ENCODE measurements at places on chromosomes 4 and X.

GRCh38 chrX:150869450-150869849 lies 29.0 kb downstream of the CD99L2 start:
- DNase-seq = no peak

DNA sequence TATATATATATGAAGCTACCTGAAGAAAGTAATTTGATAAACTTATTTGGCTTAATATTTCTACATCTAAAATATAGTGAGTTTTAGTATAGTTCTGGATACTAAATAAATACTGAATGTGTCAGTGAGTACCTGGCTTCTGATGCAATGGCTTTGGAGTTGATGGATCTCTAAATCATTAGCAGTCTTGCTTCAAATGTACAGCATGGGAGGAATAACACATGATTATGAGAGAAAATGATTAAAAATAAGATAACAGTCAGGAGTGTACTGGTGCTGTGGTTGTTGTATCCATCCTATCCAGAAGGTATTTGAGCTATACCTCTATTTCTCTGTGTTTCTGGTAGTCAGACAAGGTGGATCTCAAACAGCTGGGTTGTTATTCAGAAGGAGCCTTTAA lies 641.3 kb downstream of the TRAM1L1 start:
- DNase-seq = no peak

GRCh38 chr4:33709247-33709646 lies 2535.1 kb downstream of the ARAP2 start:
- peak; percentile 13 for DNase-seq

GRCh38 chr4:82362565-82362964 lies 11.2 kb downstream of the HNRNPD start:
- DNase-seq = no peak

GRCh38 chr4:183471946-183472708 lies 27.7 kb downstream of the CDKN2AIP start:
- peak; percentile 57 for DNase-seq

- DNase-seq = no peak
These were observed 4.9 kb downstream of the ZNF275 start for GRCh38 chrX:153338836-153339235.

GRCh38 chrX:32041181-32041580 lies 969.3 kb upstream of the FTHL17 start:
- no peak for DNase-seq

- no peak for DNase-seq
These were observed 25.2 kb upstream of the SLC25A6 start for GRCh38 chrX:1416965-1417760.

DNA sequence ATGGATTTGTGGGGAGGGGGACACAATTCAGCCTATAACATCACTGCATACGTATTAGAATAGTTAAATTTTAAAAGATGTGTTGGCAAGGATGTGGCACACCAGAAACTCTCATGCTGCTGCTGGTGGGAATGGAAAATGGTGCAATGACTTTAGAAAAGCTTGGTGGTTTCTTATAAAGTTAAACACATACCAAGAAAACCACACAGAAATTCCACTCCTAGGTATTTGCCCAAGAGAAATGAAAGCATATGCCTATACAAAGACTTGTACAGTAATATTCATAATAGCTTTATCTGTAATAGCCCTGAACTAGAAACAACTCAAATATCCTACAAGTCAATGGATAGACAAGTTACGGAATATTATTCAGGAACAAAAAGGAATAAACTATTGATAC lies 71.3 kb upstream of the PDHA1 start:
- DNase-seq = no peak

DNA sequence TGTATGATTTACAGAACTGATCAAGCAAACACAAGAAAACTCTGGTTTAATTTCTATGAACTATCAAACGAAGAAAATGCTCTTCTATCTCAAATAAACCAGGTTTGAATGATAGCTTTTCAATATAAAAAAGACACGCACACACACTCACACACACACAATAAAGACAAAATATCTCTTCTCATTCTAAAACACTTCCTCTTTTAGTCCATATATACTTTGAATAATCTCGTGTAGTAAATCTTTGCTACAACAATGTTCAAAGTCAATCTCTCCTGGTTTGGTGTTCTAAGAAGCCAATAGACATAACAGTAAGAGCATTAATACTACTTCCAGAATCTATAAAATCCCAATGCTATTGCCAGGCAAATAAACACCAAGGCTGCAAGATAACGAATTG lies 13.3 kb downstream of the CXCL2 start:
- no peak for DNase-seq

DNA sequence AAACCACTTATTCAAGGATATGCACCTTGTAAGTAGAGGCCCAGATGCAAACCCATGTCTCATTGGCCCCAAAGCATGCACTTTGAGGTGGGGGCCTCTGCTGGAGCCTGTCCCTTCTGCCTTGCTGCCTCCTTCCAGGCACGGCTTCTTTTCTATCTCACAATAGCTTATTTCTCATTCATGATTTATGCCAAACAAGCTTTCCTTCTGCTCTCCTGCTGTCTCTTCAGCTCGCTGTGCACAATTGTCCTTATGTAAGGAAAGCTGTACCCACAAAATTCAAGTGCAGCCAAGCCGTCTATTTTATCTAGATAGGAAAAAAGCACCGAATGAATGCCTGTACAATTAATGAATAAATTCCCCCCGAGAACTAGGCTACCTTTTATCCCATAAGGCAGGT lies 124.8 kb upstream of the PACRGL start:
- DNase-seq = no peak

DNA sequence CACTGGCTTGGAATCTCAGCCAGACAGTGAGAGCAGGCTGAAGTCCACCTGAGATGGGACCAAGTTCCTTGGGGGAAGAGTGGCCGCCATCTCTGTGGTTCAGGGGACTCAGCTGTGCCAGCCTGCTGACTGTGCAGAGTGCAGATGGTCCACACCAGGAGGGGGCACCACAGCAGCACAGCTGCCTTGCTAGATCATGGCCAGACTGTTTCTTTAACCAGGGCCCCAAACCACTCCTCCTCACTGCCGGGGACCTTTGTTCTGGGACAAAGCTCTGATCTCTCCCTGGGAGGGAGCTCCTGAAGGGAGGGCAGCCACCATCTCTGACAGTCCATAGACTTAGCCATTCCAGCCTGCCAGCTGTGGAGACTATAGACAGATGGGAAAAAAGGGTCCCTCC lies 2189.6 kb downstream of the PCDH7 start:
- DNase-seq = no peak

DNA sequence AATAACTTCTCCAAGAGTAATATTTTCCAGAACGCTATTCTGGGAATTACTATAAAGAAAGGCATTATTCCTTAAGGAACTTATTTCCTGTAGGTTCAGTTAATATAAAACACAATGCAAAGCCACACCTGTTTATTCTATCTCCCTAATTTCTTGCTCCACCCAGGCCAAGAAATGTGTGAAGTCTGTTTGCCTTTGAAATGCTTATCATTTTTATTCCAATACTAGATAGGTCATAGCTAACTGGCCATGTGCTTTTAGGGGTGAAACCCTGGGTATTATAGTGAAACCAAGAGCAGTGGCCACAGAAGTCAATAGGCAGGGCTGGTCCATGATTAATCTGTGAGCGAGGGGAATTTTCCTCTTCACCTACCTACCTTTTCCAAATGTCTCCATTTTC lies 14.8 kb downstream of the CXCL3 start:
- no peak for DNase-seq

DNA sequence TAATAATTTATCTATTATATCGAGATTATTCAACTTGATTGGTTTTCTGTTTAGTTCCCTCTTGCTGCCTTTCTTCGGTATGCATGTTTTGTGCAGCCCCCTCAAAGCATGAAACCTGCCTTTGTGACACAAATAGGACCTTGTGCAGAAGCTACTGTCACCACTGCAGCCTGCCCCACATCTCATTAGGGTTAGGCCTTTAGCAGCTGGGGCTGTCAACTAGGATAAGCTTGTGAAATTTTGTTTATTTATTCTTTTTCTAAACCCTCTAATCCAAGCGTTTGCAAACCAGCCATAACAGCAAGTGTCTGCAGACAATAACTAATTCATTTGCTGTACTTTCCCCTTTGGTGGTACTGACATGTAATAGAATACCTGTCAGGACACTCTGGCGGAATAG lies 258.9 kb downstream of the RCHY1 start:
- DNase-seq = no peak

- no peak for DNase-seq
These were observed 79.7 kb upstream of the LSM6 start for GRCh38 chr4:146095860-146096259.

GRCh38 chr4:145154573-145154972 lies 25.8 kb downstream of the OTUD4 start:
- DNase-seq = no peak

- no peak for DNase-seq
These were observed 19.3 kb downstream of the RS1 start for GRCh38 chrX:18652636-18653035.

GRCh38 chrX:15349046-15349445 lies 13.7 kb upstream of the PIGA start:
- DNase-seq = peak; percentile 21

GRCh38 chr4:155687380-155687982 lies 20.8 kb downstream of the GUCY1A1 start:
- no peak for DNase-seq

DNA sequence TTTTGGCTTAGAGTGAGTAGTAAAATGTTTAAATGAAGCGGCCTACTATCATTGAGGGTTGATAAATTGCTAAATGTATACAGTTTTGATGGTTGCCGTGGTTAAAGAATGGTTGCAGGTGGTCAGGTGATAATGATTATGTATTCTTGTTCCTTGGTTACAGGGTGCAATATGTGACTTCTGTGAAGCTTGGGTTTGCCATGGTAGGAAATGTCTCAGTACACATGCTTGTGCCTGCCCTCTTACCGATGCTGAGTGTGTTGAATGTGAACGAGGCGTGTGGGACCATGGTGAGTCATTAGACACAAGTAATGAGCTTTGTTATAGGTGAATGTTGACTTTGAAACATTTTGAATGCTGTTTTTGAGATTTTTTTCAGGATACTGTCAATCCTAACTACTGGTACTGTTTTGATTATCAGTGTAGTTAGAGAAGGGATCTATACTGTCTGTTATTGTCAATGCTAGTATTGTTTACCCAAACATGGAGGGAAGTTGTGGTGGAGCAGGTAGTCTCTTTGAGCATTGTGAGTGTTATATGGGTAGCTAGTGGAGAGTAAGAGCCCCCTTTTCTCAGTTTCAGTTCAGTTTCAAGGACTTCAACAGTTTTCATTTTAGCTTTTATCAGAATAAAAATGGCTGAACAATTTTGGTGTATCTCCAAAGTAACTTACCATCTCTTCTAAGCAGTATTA lies 8.9 kb downstream of the ZNF330 start:
- DNase-seq = no peak

GRCh38 chr4:80812145-80812544 lies 218.4 kb upstream of the BMP3 start:
- no peak for DNase-seq

GRCh38 chr4:25797136-25797535 lies 65.7 kb downstream of the SEL1L3 start:
- DNase-seq = no peak

- no peak for DNase-seq
These were observed 137.2 kb upstream of the WDR1 start for GRCh38 chr4:10253765-10254164.

GRCh38 chrX:830532-830931 lies 199.9 kb downstream of the SHOX start:
- DNase-seq = no peak

DNA sequence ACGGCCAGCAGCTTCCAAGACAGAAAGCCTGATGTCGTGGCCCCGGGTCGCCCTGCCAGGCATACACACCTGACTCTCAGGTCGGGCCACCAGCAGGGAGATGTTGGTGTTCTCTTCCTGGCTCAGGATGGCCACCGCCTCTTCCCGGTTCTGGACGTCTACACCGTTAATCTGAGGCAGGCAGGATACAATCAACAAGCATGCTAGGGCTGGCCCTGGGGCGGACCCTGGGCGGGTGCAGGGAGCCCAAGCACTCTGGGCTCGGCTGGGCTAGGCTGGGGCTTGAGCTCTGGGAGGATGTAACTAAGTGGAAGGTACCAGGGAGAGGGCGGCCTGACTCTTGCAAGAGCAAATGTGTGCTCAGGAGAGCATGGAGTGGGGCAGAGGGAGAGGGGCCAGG lies 11.0 kb downstream of the SSR4 start:
- DNase-seq = no peak

DNA sequence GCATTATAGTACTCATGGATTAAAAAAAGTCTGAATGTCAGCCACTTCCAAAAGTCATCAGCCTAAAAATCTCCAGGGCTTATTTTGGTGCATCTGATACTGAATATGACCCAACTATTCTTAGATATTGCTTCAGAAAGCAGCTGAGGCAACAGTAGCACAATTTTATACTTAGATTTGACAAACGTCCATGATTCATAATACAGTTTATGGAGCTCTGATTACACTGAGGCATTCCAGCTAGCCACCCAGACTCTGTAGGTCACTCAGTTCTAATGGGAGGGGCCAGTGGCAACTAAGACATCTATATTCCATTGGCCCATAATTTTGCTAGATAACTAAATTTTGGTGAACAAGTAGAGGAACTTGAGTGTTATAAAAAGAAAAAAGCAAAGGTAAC lies 10.3 kb downstream of the SPATA4 start:
- DNase-seq = no peak

DNA sequence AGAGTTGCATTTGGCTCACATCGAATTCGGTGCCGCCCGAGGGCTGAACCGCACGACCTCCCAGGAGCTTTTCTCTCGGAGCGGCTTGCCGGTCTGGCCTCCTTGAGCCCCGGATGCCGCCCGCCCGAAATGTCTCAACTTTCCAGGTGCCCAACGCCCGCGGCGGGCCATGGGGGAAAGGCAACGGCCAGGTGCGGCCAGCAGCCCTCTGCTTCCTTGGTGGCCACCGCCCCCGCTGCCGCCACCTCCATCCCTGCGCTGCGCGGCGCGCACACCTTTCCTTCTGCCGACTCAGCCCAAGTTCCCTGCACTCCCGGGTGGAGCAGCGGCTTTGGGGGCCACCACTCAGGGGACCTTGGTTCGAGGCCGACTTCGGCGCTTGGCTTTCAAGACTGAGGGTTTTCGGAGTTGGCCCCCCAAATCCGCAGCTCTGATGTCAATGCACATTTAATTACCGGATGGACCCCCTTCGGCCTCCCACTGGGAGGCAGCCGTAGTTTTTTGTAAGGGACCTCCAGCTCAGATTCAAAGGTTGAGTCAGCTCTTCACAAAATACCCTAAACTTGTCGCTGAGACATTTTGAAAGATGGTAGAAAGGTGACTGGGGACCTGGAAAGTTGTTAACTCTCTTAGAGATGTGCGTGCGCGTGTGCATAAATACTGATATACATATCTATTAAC lies 1.1 kb downstream of the AFF2 start:
- DNase-seq = no peak

DNA sequence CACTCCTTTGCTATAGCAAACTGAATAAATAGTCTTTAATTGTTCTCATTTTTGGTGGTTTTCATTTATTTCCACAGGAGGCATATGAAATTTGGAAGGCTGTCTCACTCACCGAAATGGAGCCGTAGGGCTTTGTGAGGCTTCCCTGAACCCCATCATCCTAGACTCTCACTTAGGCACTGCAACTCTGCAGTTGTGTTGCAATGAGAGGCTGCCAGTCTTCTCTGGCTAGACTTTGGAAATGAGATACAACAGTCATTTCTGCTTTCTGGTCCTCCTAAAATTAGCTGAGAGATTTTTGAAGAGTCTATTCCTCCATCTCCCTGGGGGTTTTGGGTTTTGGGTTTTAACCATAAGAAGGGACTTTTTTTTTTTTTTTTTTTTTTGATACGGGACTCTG lies 146.5 kb downstream of the SH3BGRL start:
- no peak for DNase-seq

- no peak for DNase-seq
These were observed 3.5 kb upstream of the CDKL2 start for GRCh38 chr4:75633846-75634245.

Measured in smooth muscle cell of the brain vasculature (primary cell).